ENCODE measurements at places on chromosomes 1 and 21. TPM values are rescaled to one million over a fixed set of nuclear protein-coding genes. Genes with fewer than 3 reads are reported as not detected.

GRCh38 chr1:110120960-110121561, 8.8 kb downstream of the UBL4B start:
- no peak for DNase-seq

GRCh38 chr1:48387409-48387808, 84.6 kb downstream of the SPATA6 start:
- no peak for DNase-seq

DNA sequence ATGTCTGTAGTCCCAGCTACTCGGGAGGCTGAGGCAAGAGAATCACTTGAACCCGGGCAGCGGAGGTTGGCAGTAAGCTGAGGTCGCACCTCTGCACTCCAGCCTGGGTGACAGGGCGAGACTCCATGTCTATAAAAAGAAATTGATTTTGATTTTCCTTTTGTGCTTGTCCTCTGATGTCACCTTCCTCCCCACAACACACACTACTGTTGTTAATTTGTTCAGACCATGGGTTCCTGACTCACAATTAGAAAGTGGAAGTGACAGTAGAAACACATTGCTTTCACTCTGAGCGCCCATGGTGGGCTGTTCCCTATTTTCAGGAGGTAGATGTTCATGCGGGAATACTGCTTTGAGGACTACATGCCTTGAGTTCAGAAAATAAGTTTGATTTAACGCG, 165.5 kb upstream of the KCNJ6 start:
- no peak for DNase-seq

PTAFR gene
- 0.17 TPM for total RNA-seq

CD53 gene
- 205 TPM for total RNA-seq

- no peak for DNase-seq
Measured at GRCh38 chr21:44829507-44830092, 11.7 kb upstream of the SUMO3 start.

ANXA9 gene
- not detected for total RNA-seq

KMO gene
- not detected for total RNA-seq

PTGS2 gene
- 0.11 TPM for total RNA-seq

- DNase-seq, result no peak
Measured at GRCh38 chr1:25516686-25517085, 26.7 kb upstream of the LDLRAP1 start.

DNA sequence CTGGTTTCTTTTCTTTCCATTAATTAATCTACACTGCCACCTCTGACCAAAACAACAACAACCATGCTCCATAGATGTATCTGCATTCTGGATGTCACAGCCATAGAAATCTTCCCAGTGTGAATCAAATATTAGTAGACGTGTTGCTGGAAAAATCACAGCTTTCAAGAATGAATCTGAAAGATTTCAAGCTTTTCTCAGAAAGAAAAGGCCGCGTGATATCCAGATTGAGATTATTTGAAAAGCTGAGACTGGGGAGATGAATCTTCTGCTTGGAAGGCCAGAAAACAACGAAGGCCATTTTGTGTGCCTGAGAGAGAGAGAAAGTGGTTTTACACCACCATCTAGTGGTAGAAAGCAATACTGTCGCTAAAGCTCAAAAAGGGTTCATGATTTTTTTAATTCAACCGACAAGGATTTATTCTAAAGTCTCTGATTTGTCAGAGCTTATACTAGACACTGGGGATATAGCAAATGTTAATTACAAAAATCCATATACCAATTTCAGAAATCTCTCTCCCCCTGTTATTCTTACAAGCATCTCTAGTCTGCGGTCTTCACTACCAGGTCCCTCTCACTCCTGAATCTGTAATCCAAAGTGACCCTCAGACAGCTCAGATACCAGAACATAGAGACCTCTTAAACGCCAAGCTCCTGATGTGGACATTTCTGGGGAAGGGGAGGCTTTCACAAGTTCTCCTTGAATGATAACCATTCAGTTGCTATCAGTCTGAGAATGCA, 87.5 kb upstream of the SGIP1 start:
- DNase-seq, result peak; percentile 21

MAN1C1 gene
- 25.7 TPM for total RNA-seq

DNA sequence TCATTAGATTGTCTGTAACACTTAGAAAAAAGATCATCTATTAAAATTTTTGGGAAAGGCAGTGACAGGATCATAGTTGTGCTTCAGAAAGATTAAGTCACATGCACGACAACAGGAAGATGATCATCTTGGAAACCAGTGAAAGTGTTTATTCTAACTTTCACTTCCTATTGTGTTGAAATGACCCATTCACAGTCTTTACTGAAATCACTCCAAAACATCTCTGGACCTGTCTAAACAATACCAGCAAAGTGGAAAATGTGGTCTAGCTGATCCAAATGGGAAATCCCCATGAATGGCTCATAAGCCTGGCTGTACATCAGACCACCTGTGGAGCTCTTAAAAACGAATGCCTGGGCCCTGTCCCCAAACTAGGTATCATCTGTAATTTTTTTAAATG, 111.1 kb upstream of the ETV3 start:
- no peak for DNase-seq

- peak; percentile 77 for DNase-seq
Measured at GRCh38 chr1:151993734-151994496, at the start of gene S100A10. TSS of gene S100A10 (minus strand) at chr1:151993859. CDS start at chr1:151986230, 7,629 bp downstream.

GRCh38 chr1:9181990-9182783, 52.4 kb upstream of the H6PD start:
- no peak for DNase-seq

KAZN gene
- 0.14 TPM for total RNA-seq

DNA sequence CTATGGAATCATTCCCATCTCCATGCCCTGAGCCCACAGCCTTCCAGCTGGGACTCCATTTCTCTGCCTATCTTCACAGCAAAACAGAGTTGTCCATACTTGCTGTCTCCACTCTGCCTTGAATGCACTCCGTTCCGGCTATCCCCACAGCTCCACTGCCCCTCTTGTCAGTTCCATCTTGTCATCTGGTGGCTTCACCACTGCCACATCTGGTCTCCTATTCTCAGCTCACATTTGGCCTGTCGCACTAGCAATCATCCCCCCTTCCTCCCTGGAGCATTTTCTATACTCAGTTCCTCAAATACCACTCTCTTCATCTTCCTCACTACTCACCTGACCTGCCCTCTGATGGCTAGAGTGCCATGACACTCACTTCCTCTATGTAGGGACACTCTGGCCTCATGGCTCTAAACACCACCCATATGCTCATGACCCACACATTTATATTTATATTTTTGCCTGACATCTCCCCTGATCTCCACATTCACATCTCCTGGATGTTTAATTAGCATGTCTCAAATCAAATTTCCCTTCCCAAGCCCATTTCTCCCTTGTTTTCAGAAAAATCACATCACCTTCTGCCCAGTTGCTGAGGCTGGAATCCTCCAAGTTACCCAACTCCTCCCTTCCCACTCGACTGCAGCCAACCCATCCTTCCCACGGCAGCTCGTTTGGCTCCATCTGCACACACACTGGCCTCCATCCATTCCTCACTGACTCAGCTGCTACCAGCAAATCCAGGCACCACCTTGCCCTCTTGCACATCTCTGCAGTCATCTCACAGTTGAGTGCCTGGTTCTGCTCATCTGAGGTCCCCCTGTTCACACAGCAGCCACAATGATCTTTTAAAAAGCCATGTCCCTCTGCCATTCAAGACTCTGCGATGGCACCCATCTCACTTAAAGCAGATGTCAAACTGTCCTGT, 6.1 kb downstream of the ZNF692 start:
- DNase-seq, result no peak

- no peak for DNase-seq
Measured at GRCh38 chr1:98897479-98897878, 107.2 kb downstream of the PLPPR5 start.

GRCh38 chr1:19000065-19000464, 43.6 kb upstream of the IFFO2 start:
- no peak for DNase-seq

DNA sequence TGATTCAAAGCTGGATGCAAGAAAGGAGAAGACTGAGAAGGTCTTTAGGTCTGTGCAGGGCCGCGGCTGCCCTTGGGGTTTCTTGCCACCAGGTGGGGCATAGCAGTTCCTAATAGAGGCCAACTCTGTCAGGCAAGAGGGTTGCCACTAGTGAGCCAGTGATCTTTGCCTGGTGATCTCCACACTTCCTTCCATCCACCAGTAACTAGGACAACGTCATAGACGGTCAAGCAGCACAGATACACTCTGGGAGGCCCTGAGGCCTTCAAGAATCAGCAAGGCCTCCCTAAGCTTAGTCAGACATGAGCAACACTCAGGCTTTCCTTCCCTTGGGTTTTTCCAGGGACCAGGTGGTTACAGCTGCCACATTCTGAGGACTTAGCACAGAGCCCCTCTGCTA, 32.9 kb upstream of the ATP2B4 start:
- peak; percentile 69 for DNase-seq

- no peak for DNase-seq
Measured at GRCh38 chr21:19684328-19684727, 1280.7 kb upstream of the TMPRSS15 start.

DNA sequence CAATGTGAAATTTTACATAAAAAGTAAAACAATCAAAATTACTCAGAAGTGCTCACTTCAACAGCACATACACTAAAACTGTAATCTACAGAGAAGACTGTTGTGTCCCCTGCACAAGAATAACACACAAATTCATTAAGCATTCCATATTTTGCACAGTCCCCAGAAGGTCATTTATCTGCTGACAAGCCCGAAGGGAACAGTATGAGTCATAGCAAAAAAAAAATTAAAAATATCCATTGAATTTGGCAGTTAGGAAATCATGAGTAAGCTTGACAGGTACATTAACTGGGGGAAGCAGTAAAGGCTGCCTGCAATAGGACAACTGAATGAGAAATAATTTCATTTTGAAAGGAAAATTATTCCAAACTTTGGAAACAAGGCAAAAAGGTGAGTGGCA, 3.3 kb upstream of the CACYBP start:
- DNase-seq, result no peak

- no peak for DNase-seq
Measured at GRCh38 chr1:99476058-99476457, 169.9 kb upstream of the PALMD start.

GJA9 gene
- total RNA-seq, result not detected

TMCO1 gene
- total RNA-seq, result 33.5 TPM

DNA sequence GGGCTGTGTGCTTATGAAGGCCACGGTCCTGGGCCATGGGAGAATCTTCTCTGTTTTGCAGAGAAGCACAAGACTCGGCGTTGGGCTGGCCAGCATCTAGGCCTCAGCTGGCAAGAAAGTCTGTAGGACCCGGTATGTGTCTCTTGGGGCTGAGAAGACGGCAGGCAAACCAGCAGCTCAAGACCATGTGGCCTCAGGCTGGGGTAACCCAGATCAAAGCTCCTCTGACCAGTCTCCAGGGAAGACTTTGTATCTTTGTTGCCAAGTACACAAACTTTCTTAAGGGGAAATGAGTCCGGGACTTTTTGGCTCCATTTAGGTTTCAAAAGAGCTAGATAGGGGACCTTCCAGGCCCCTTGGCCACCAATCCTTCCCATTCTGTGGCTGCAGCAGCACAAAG, 60.1 kb downstream of the PTP4A2 start:
- no peak for DNase-seq

DNA sequence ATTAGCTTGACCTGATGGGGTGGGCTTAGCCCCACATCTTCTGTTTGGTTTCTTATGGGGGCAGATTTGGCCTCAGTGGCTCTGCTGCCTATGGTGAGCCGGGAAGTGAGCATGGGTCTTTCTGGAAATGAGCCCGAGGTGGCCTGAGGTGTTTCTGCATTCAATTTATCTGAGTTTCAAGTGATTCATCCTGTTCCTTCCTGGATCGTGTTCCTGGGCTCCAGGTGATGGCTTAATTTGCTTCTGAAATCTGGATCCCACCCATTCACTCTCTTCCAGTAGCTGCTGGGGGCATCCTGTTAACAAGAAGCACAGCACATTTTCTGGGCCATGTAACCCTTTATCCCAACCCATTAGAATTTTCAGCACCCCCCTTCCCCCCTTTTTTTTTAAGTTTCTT, 324.6 kb downstream of the CAMTA1 start:
- no peak for DNase-seq

GRCh38 chr1:211484755-211485479, 7.0 kb downstream of the RD3 start:
- DNase-seq, result no peak

TBX15 gene
- total RNA-seq, result 0.11 TPM
